ENCODE measurements at places on chromosomes 3 and 15.

- no peak for DNase-seq
These were observed 74.8 kb downstream of the TMEM39A start for GRCh38 chr3:119388577-119388976.

DNA sequence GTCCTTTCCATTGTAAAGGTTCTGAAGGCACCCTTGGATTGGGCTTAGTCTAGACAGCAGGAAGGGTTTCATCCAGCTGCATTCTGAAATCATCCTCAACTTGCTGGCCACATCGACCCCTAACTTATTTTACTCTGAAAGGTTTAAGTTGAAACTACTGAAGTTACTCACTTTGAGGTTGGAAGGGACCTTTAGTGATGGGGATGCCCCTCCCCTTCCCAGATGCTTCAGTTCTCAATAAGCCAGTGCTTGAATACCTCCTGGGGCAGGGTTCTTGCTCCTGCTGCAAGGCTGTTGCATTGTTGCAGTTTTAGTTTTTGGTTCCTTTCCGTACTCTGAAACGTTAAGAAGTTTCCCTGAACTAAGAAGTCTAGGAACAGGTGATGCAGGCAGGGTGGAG, 26.4 kb downstream of the FGD5 start:
- no peak for DNase-seq

- DNase-seq, result no peak
These were observed 24.1 kb downstream of the GYG1 start for GRCh38 chr3:149015393-149015792.

DNA sequence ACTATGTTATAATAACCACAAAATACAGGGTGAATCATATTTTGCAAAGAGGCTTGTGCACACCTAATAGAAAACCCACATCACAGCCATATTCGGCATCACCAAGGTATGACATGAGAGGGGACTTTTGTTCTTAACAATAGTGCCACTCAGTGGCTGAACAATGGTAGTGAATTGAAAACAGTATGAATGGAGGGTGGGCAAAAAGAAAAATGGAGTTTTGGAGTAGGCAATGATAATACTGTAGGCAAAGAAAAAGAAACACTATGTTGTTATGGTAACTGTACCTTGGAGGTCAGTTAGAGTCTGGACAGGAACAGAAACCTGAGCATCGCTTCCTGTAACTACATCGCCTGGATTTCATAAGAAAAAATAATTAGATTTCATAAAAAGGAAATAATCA, 348.6 kb downstream of the PLCL2 start:
- peak; percentile 61 for DNase-seq

DNA sequence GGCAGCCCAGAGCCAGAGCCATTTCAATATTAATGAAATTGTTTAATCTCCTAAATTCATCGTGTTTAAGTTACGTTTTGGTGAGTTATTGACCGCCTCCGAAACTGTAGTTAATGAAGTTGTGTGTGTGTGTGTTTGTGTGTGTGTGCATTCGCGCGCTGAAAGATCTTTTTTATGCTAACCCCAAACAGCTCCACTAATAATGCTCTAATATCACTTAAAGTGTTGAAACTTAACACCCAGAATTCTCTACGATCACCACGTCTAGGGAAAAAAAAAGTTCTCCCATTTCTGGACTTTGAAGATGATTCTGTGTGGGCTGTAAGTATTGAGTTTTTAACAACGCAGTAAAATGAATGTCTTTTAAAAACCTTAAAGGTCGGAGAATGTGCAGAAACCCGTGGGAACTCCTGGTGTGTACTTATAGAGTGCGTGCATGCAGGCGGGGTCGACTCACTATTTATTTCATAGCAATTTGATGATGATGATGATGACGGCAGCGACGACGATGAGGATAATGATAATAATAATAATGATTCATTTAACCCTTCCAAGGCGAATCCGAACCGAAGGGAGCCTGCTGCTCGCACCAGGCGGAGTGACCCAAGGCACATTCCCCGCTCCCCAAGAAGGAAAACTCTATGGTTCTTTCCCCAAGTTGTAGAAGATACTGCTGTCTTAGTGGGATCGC, 1.4 kb upstream of the FOXB1 start:
- DNase-seq, result no peak

DNA sequence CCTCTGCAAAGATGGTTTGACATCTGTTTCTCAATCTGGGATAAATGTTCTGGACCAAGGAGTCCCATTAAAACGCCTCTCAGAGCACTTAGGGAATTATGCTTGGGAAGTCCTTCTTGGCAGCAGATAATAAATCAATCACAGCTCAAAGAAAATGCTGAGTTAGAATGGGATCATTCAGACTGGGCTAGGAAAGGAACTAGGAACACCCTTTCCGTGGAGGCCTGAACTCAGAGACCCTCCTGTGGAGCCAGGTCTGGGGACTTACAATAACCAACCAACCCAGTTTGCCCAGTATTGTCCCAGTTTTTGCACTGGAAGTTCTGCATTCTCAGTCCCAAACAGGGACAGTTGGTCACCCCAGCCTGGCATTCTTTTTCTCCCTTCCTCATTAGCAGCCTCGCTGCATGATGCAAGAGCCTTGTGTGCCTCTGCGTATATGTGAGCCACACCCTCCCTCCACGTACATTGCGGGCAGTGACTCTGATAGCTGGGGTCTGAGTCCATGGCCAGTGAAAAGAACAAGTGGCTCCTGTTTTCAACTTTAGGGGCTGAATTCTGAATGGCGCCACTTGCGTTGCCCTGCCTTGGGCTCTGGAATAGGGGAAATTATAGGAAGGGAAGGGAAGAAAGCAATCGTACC, 88.7 kb downstream of the SEMA5B start:
- DNase-seq, result no peak

- DNase-seq, result no peak
These were observed 35.0 kb upstream of the DENND4A start for GRCh38 chr15:65827065-65827464.

- DNase-seq, result no peak
These were observed 6.3 kb downstream of the BHLHE40 start for GRCh38 chr3:4985330-4986174.

- no peak for DNase-seq
These were observed 105.3 kb upstream of the TOPAZ1 start for GRCh38 chr3:44136421-44136820.

DNA sequence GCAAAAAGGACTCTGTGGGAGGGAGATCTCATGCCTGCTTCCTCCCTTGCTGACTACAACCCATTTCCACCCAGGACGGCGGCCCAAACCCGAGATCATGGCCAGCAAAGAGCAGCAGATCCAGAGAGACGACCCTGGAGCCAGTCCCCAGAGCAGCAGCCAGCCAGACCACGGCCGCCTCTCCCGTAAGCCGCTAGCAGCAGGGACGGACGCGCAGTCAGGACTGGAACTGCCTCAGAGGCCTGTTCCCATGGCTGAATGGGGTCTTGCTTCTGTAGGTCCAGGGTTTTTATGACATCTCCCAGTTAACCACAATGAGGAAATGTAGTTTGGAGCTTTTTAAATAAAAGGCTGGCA, 67.2 kb downstream of the BOC start:
- DNase-seq, result no peak

- DNase-seq, result peak; percentile 67
These were observed 36.0 kb upstream of the COLQ start for GRCh38 chr3:15557511-15557946.

GRCh38 chr3:158165141-158165655, 55.3 kb downstream of the RSRC1 start:
- no peak for DNase-seq

- no peak for DNase-seq
These were observed 10.6 kb downstream of the MAPKAPK3 start for GRCh38 chr3:50627407-50628051.

GRCh38 chr3:132342183-132342582, 25.0 kb downstream of the ACP3 start:
- DNase-seq, result no peak

DNA sequence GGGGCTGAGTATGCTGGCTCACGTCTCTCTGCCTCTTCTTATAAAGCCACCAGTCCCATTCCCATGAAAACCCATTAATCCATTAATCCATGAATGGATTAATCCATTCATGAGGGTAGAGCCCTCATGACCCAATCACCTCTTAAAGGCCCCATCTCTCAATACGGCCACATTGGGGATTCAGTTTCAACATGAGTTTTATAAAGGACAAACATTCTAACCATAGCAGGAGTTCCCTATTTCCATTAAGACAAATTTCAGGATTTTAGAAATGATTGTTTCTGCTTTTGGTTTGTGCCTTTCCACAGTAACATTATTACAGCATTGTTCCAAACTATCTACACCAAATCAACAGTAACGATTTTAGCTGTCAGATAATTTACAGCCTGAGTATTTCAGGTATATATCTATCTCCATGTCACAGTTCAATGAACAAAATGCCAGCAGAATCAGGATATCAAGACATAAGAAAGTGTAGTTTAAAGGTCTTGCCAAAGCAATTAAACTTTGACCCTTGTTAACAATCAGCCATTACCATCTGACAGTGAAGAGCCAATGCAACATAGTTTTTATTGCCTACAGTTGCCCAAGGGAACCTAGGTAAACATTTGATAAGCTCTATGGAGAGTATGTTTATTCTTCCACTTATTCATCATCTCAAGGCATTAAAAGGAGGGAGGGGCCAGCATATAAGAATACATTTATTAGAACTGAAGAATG, 3.8 kb downstream of the TSPAN3 start:
- DNase-seq, result no peak

- no peak for DNase-seq
These were observed 949 bp upstream of the RFC4 start for GRCh38 chr3:186807231-186807630.

DNA sequence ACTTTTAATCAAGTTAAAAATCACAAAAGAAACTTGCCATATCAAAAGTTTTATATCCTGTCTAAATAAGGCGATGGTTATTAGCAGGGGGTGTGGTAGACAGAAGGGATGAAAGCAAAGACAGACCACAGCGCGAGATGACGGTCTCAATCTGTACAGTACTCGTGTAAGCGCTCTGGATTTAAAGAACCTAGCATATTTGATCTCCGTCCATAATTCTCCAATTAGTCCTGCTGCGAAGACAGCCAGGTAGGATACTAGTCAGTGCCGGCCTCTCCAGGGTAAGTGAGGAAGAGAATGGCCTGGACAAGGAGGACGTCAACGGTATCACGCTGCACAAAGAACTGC, 701 bp downstream of the SGO1 start:
- peak; percentile 35 for DNase-seq

GRCh38 chr3:146747928-146748327, 142.8 kb upstream of the PLSCR5 start:
- DNase-seq, result no peak

DNA sequence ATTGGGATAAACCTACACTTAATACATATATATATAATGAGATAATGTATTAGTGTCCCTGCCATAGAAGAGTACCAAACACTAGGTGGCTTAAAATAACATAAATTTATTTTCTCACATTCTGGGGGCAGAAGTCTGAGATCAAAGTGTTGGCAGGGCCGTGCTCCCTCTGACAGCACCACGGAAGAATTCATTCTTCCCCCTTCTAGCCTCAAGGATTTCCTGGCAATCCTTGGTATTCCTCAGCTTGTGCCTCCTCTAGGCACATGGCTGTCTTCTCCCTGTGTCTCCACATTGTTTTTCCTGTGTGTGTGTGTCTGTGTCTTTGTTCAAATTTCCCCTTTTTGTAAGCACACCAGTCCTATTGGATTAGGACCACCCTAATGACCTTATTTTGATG, 115.2 kb upstream of the AGBL1 start:
- no peak for DNase-seq

DNA sequence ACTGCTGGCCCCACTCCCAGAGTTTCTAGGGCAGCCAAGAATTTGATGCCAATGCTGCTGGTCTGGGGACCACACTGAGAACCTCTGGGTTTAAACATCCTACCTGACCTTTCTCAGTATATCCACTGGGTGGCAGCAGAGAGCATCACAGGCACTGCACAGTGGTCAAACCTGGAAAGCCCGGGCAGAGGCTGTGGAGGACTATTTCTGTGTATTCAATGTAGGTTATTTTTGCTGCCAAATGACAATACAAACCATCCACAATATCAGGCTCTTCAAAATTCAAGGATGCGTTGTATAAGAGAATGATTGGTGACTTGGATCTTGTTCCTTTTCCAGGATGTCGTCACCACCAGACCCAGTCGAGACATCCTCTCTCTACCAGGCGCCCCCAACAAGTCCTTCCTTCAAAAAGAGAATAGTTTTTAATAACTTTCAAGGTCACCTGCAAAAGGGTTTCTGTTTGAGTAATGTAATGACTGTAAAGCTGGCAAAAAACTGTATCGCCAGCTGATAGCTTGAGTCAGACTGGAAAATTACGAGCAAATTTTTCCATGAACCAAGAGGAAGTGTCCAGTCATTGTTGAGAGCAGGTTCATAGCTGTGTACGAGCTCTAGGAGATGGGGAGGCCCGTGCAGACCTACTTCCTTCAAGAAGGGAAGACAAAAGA, 30.5 kb upstream of the MYZAP start:
- peak; percentile 55 for DNase-seq

DNA sequence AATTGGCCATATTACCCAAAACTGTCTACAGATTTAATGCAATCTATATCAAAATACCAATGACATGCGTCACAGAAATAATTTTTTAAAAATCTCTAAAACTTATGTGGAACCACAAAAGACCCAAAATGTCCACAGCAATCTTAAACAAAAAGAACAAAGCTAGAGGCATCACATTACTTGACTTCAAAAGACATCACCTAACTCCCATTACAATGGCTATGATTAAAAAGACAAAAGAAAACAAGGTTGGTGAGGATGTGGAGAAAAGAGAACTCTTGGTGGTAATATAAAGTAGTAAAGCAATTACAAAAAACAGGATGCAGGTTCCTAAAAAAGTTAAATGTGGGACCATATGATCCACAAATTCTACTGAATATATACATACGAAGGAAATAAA, 187.6 kb upstream of the CNTN6 start:
- DNase-seq, result no peak

DNA sequence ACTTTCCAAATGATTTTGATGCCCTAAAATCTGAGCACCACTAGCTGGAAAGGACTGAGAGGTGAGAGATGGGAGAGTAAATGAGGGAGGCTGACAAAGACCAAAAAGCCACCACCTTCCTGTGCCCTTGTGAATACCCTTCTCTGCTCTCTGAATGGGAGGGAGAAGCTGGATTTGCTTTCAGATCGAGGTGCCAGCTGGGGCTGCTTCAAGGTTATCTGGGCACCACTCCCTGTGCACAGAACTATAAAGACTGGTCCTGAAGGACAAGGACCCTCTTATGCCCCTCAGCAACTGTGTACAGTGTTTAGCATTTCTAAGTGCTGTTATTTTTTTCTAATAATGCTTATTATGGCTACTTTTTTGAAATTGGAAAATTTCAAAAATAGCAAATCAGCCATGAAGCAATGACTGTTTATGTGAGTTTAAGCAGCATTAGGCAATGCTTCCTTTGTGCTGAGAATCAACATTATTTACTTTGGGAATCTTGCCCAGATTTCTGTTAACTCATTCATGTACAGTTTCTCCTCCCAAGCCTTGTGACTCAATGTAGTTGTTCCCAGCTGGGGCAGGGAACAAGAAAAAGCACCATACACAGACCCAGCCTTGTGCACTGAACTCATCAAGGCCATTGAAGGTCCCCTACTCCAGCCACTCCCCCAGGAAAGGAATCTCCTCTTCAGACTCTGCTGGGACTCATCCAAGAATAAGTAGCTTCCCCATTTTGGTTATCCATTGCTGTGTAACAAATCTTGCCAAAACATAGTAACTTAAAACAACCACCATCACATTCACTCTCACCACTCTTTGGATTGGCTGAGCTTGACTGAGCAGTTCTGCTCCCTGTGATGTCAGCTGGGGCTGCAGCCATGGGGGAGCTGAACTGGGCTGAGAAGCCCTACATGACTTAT, 37.3 kb upstream of the CDV3 start:
- no peak for DNase-seq
